D721Med (cell line): ENCODE measurements at places on chromosomes 12 and 14.
A peak's percentile ranks its signal among the peaks of the same experiment; 100 is the strongest.

DNA sequence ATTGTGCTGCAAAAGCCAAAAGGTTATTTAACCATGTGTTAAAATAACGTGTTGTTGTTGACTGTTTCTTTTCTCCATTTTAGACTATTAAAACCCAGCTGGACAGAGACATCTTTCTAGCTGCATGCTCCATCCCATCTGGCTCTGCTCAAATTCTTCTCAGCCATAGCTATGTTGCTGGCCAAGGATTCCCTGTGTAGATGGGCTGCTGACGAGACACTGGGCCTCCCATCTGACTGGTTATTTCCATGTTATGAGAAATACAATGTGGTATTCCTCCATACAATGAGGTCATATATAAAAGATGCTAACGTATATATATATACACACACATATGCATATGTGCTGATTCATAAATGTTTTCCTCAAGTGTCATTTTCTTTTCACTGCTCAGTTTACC is 30.1 kb downstream of the MED13L start:
- no peak for DNase-seq

DNA sequence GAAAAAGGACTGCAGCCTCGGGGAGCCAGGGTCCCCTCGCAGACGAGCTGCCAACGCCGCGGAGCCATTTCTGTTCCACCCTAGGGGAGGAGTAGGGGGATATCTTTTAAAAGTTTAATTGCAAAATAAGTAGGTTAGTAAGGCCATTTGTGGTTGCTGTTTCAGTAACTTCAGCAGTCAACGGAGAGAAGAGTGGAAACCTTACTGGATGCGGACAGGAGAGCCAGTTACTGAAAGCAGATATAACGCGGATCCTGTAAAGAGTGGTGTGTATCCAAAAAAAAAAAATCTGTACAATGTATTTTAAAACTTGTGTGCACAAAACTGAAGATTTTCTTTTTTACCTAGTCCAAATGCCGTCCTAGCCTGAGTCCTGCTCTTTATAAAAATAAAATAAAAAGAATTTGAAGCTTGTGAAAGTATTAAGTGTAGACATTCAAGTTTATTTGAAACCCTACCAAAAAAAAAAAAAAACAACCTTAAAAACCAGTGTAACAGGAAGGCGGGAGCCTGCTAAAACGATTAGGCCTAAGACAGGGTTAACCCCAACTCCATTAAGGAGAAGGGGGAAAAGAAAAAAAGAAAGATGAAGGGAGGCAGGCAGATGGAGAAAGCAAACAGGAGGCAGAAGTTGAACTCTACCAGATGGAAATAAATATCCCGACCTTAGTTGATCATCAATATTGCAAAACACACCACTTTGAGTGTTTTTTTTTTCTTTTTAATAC is 1.0 kb upstream of the BTG1 start:
- DNase-seq = no peak

DNA sequence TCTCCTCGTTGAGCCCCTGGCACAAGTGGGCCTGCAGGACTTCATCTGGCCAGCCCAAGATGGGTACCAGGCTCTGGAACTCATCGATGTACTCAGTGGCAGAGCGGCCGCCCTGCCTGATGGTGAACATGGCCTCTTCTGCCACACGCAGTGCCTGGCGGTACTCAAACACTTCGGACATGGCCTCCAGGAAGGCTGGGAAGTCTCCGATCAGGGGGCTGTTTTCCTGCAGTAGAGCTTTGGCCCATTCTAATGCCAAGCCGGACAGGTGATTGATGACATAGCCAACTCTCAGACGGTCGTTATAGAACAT is 19.8 kb downstream of the RTL1 start:
- no peak for DNase-seq

- no peak for DNase-seq
Measured at GRCh38 chr12:3658327-3659163, 94.4 kb downstream of the CRACR2A start.

- no peak for DNase-seq
Measured at GRCh38 chr12:58425481-58426392, 484.4 kb downstream of the ATP23 start.

DNA sequence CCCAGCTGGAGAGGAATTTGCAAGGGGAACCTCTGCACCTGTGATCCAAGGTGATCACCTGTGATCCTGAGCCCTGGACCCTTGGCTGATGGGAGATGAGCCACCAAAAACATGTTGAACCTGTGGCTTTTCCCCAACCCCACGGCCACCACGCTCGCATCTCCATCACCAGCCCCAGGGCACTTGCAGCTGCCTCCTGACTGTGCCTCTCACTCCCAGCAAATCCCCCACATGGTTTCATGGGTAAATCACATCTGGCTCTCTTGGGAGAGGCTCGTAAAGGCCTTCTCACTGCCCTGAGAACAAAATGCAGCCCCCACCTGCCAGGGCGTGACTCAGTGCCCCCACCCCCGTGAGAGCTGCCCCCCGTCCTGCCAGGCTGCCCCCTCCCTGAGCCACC is 76.0 kb downstream of the RFLNA start:
- DNase-seq = no peak

DNA sequence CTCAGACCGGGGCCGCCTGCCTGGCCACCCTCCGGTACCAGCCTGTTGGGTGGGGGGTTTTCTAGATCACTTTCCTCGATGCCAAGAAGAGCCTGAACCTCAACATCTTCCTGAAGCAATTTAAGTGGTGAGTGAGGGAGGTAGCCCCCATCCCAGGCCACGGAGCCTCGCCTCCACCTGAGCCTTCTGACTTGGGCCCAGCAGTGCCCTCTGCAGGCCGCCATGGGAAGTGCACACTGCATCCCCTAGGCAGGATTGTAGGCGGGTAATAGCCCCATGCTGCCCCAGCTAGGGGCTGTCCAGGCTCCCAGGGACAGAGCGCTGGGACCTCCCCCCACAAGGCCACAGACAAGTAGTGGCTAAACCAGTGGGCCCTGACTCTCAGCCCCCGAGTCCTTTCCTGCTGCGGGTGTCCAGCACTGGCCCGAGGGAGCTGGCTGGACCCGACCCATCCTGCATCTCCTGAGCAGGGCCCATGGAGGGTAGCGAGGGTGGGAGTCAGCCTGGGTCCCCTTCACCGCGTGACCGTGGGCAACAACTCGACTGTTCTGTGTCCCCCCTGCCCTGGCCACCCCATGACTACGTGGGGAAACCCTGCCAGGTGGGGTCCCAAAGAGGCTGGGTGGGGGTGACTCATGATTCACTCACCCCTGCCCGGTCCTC is 15.3 kb upstream of the ADSS1 start:
- peak; percentile 99 for DNase-seq

DNA sequence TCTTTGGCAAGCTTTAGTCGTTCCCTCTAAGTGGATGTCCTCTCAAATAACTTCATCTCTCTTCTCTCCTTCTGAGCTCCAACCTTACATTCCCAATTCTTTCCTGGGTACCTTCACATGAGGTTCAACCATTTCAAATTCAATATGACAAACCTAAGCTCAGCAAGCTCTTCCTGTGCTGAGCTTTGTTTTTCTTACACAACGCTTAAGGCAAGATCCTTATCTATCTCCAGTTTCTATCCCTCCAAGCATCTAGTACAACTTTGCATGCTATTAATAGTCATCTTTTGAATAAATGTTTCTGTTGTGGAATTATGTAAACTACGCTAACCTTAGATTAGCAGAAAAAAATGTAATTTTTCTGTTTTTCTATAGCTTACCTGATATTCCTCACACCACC is 63.7 kb upstream of the IFNG-AS1 start:
- no peak for DNase-seq

DNA sequence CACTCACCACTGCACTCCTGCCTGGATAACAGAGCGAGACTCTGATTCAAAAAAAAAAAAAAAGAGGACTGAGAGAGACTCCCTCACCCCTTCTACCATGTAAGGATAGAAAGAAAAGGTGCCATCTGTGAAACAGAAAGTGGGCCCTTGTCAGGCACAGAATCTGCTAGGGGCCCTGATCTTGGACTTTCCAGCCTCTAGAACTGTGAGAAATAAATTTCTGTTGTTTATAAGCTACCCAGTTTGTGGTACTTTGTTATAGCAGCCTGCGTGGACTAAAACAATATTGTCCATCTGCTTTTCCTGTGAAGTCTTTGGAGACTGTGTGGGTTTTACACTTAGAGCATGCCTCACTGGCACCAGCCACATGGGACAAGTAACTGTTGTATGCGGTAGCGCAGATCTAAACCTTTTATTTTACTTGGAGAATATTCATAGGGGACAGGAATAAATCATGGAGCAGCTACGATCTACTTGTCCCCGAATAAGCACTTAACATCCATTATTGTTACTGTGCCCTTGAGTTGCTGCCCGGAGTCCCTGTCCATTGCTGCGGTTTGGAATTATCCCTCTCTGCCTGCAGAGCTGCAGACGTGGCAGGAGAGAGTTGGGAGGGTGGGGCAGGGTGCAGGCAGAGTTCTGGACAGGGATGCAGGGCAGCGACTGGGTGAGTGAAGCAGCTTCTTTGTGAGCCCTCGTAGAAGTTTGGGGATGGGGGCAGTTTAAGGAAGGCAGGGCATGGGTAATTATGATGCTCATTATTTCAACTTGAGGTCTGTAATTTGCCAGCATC is 52.4 kb upstream of the STON2 start:
- DNase-seq = no peak

- DNase-seq = no peak
Measured at GRCh38 chr14:91048265-91048664, 12.2 kb downstream of the RPS6KA5 start.

DNA sequence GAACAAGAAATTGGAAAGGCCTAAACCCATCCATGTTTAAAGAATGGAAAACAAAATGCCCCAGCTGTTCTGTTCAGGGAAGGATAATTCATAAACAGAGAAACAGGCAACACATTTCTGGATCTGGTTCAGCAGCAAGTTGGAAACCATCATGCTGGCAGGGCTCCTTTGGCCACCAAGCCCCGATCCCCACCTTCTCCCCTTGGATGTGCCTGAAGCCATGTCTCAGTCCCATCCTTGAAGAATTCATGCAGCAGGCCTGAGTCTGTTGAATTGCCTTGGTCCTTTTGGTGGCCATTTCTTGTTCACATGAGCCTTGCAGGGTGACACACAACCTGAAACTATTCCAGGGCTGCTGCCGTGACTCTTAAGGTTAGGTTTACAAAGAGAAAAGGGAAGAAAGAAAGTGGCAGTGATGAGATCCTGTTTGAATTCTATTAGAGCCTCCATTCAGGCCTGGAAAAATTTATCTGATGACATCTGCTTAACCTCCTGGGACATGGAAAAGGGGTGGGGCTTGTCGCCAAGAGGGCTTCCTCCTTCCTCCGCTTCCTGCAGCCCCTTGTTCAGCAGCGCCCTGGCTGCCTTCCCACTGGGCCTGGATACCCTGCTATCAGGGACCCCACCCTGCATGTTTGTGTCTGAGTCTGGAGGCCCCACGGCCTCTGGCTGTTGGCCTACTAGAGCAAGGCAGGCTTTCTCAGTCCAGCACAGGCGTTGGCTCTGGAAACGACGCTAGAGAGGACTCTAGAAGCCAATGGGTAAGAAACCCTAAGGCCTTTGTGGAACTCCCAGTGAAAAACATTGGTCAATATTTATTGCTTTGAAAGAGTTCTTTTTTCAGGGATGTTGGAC is 341.9 kb downstream of the C12orf75 start:
- DNase-seq = no peak

GRCh38 chr14:25102788-25103187 is 52.8 kb upstream of the STXBP6 start:
- DNase-seq = no peak
